ENCODE measurements at places on chromosomes 13 and 19.

DNA sequence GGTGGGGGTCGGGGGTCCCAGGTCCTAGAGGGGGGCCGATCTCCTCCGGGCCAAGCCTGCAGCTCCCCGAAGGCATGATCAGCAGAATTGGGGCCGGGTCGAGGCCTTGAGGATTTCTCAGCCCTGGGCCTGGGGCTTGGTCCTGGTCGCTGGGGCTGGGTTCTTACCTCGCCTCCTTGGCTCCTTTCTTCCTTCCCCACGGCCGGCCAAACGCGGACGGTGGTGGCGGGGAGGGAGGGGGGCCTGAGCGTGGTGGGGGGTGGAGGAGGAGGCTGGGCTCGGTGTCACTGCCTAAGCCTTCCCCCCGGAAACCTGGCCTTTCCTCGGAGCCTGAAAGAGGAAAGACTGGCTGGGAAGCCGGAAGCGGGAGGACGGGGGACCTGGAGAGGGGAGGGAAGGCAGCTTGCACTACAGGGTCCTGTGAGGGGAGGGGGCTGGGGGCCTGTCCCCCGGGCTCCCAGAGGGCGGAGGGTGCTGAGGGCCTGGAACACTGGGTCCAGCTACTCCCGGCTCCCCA, at the start of gene ZNF579:
Gene ZNF579, minus strand, starts transcription at position 221 of the 517 bp plus-strand sequence. CDS start 1,209 bp downstream, outside the sequence.
- DNase-seq = peak; percentile 47

DNA sequence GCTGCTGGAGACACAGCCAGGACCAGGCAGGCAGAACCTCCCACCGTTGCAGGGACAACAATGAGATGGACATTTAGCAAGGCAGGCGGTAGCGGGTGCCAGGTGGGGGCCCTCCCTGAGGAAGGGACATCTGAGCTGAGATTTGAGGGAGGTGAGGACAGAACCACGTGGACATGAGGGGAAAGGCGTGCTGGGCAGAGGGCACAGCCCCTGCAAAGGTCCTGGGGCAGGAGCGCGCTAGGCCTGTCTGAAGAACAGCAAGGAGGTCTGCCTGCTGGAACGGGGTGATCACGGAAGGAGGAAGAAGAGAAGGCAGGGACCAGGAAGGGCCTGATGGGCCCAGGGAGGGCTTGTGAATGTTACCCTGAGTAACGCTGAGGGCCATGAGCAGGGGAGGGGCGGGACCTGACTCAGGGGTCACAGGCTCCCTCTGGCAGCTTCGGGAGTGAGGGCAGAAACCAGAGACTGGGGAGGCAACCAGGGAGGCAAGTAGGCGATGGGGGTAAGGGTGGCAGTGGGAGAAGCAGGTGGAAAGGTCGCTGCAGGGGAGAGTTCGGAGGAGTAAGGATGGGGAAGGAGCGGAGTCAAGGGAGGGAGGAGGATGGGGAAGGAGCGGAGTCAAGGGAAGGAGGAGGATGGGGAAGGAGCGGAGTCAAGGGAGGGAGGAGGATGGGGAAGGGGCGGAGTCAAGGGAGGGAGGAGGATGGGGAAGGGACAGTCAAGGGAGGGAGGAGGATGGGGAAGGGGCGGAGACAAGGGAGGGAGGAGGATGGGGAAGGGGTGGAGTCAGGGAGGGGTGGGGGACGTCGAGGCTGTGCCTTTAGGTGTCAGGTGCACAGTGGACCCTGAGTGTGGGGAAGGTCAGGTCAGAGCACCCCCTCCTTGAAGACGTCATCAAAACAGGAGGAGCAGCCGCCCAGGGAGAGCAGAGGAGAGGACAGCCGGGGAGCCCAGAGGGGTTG, 15.7 kb upstream of the B3GNT3 start:
- DNase-seq = no peak

GRCh38 chr19:42487032-42487797, 41.1 kb downstream of the CEACAM1 start:
- no peak for DNase-seq

DNA sequence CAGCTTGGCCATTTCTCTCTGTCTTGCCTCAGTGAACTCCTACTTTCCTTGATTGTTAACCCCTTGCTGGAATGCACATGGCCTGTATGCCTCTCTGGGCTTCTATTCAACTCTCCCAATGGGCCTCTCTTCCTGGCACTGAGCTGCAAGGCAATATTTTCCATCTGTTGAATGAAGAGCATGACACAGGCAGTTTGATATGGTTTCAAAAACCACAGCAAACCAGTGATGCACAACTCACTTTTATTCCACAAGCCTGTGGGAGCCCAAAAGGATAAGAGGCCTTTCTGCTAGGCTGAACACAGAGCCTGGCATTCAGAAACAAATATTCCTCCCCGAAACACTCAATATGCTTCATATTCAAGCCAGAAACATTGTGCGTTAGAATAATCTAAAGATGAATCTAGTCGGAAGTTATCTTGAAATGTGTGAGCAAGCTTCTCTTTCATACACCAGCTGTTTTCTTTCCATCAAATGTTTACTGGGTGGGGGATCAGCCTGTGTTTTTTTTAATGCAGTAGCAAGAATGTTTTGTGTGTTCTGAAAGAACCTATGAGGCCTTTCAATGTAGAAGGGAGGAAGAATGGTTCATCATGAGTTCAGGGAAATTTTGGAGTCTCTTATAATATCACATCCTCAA, 443.1 kb upstream of the SPRY2 start:
- no peak for DNase-seq

- DNase-seq = no peak
Measured at GRCh38 chr13:106499896-106500295, 35.6 kb downstream of the EFNB2 start.

GRCh38 chr19:15265850-15266248, 33.6 kb upstream of the EPHX3 start:
- no peak for DNase-seq

GRCh38 chr19:3046698-3047495, 15.4 kb downstream of the TLE5 start:
- no peak for DNase-seq

- DNase-seq = no peak
Measured at GRCh38 chr19:9054765-9055164, 32.1 kb upstream of the OR1M1 start.

DNA sequence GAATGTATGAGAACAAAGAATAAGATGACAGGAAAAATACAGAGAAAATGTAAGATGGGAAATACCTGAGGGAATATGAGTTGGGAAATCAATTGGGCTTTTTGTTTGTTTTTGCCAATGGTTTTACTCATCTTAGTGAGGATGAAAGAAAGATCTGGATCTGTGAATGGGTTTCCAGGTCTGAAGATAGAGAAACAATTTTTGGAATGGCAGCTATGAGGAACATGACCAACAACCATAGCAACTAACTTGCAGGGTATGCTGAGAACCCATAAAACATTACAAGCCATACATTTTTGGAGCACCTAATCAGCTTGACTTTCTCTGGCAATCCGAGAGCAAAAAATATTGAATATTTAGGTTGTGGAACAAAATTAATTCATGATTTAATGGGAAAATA, 290.0 kb downstream of the KCTD12 start:
- DNase-seq = no peak

GRCh38 chr13:57558051-57558467, 73.5 kb upstream of the PCDH17 start:
- DNase-seq = no peak

GRCh38 chr19:14674764-14675163, at the start of gene ADGRE3:
Gene ADGRE3 (minus strand): TSS chr19:14674844. CDS start chr19:14674770, 74 bp downstream.
- no peak for DNase-seq

DNA sequence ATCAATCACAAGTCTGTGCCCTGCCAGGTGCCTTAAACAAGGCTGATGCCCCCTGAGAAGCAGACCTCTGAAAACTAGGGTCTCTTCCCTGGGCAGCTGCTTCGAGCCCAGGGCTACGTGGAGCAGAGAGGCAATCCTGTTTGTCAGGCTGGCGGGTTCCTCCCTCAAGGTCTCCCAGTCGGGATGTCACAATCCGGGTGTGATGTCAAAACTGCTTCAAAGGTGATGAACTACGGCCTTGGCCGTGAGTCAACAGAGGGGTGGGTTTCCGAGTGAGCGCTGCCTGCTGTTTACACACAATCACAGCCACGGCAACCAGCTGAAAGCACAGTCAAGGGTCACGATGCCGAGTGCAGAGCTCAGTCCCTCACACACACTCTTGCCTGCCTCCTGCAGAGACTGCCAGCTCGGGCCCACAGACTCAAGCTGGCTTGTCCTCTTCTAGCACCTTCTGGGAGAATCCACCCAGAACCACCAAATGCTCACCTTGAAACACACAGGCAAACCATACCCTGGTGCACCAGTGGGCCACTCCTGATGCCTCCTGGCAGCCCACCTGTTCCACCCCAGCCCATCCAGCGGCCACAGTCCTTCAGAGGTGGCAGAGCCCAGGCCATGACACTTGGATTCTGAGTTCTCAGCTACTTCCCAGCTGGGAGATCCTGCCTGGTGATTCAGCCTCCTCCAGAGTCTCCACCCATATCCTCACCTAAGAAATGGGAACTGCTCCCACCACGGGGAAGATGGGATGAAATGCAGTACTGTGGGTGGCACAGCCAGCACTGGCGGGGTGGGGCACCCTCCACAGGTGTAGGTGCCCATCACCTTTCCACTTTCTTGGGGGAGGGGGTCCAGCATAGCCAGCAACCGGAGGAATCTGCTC, 6.8 kb downstream of the ELL start:
- no peak for DNase-seq

DNA sequence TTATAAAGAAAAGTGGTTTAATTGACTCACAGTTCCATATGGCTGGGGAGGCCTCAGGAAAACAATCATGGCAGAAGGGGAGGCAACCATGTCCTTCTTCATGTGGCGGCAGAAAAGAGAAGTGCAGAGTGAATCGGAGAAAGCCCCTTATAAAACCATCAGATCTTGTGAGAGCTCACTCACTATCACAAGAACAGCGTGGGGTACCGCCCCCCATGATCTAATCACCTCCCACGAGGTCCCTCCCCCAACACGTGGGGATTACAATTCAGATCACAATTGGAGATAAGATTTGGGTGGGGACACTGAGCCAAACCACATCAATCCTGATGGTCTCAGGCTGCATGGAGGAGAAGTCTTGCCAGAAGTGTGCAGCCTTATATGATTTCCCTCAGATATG, 26.0 kb downstream of the TM9SF2 start:
- no peak for DNase-seq

DNA sequence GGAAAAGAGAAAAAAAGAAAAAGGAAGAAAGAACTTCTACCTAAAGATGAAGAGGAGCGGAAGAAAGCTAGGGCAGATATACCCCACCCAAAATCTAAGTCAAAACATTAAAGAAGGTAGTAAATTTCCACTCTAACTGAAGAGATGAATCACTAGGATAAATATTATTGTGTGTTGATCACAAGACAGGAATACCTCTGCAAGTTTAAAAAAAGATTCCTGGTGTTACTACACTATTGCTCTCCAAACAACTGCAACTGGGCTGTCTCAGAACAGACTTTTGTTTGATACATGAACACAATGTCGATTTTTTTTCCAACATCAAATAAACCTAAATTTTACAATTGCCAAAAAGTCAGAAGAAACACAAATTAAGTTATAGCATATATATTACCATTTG, 6.8 kb downstream of the HSPH1 start:
- DNase-seq = no peak

- DNase-seq = no peak
Measured at GRCh38 chr19:34733266-34733745, 737 bp upstream of the ZNF181 start.

- DNase-seq = no peak
Measured at GRCh38 chr13:21573920-21574712, 29.9 kb downstream of the MICU2 start.

GRCh38 chr13:48251611-48252081, 18.6 kb downstream of the ITM2B start:
- no peak for DNase-seq

DNA sequence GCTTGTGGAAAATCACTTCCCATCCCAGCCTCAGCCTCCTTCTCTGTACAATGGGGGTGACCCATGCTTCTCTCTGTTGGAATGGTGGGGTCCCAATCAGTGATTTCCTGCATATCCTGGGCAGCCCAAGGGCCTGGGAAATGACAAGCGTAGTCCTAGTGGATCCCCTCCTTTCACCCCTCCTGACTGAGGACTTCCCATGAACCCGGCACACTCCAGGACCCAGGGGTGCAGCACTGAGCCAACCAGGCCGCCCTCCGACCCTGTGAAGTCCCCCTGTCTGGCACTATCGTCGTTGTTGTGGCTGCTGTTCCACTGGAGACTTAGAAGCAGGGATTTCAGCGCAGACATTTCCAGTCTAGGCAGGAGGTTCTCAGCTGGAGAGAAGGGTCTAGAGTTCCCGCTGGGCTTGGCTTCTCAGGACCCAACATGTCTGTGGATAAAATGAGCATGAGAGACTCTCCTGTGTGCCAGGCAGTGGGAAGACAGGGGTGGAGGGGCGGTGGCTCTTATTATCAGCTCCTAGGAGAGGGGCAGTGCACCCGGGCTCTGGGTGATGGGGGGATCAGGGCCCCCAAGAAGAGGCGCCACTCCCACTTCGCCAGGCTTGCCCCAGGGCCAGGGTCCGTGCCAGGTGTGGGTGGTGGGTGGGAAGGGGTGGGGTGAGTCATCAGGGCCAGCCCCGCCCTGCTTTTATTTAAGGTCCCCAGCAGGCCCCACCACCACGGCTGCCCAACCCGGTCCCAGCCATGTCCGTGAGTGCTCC, at the start of gene LGALS7B:
Gene LGALS7B, plus strand, starts transcription at position 723 of the 766 bp plus-strand sequence. Its CDS starts 27 bp downstream, at position 750.
- no peak for DNase-seq

DNA sequence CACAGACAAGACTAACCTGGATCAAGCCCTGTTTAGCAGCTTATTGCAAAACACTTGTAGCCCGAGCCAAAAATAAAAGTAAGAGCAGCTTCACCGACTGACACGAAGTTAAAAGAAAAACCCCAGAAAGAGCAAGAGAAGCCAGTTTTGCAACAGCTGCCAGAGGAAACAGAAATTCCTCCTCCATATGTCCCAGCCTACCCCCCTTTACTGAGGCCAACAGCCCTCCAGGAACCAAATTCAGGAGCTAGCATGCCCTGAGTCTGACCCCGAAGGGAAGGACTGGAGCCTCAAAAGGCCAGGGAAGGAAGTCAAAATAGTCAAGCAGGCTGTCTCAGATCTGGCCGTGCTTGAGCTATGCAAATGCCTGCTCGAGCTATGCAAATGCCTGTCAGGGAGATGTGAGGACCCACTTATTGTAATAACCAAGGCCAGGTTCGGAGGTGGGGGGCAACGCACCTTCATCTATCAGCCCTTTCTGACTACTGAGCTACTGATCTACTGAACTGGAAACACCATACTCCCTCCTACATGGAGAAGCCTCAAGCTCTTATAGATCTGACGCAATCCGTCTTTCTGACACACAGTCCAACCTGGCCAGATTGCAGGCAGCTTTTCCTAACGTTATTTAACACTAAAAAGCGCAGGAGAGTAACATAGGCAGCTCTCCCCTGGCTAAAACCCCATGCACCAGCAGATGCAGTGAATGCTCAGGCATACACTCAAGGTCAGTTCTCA, 6.7 kb downstream of the SIGLEC11 start:
- no peak for DNase-seq

- DNase-seq = no peak
Measured at GRCh38 chr13:41463838-41464602, 6.7 kb downstream of the RGCC start.

GRCh38 chr19:41912899-41913537, 15.2 kb downstream of the ERFL start:
- DNase-seq = no peak

- DNase-seq = no peak
Measured at GRCh38 chr13:111241862-111242261, 78.6 kb upstream of the TEX29 start.
